T-helper 2 cell (primary cell): ENCODE measurements at places on chromosomes 3 and 15.

- no peak for DNase-seq
Measured at GRCh38 chr3:127161236-127161635, 31.7 kb upstream of the PRR23E start.

DNA sequence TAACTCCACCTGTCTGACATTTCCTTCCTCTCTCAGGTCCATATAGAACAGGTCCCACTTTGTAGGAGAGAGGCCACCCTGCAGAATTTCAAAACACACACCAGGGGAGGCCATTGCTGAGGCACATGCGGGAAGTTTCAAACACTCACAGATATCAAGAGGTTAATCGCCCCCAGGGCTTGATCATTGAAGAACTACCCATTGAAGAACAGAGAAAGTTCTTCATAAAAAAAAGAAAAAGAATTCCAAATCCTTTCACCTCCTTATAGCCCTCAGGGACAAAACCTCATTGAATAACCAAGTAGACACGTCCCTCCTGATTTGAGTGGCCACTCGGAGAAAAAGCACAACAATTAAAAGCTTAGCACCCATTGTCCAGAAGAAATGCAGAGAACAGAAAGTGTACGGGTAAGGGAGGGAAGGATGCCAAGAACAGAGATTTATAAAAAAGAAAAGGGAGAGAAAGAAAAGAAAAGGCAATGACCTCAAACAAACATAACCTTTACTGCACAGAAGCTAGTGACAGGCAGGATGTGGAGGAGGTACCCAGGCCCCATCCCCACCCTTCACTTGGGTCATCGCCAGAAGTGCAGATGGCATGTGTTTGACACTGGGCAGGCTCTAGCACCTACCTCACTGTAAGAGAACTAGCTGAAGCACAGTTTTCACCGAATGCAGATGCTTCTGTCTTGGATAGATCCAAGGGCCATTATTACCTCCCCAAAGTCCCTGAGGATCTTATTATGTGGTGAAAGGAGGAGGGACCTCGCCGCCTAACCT is 112.3 kb upstream of the HES1 start:
- DNase-seq = no peak

- DNase-seq = no peak
Measured at GRCh38 chr3:41035456-41036022, 163.8 kb upstream of the CTNNB1 start.

DNA sequence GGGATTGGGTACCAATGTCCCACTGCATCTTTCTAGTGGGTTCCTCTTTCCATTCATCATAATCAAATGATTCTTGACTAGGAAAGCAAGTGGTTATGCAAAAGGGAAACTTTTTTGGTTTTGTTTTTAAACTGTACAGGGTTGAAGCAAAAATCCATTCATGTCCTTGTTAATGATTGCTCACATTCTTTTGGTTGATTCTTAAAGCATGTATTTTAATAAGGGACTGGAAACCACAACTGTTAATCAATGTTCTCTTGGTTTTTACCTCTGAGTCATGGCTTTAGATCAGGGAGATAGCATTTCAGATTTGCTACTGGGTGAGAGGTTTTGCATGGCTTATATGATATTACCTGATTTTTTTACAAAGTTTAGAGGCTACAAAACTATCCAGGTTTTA is 371.7 kb upstream of the RGMA start:
- no peak for DNase-seq

GRCh38 chr15:40335938-40336743 is 4.6 kb downstream of the CCDC9B start:
- DNase-seq = no peak

GRCh38 chr3:73637042-73637441 is 12.3 kb upstream of the PDZRN3 start:
- DNase-seq = no peak

GRCh38 chr15:40590667-40591050 is 3.4 kb upstream of the KNL1 start:
- no peak for DNase-seq
